ENCODE measurements at places on chromosomes 6 and 20.

DNA sequence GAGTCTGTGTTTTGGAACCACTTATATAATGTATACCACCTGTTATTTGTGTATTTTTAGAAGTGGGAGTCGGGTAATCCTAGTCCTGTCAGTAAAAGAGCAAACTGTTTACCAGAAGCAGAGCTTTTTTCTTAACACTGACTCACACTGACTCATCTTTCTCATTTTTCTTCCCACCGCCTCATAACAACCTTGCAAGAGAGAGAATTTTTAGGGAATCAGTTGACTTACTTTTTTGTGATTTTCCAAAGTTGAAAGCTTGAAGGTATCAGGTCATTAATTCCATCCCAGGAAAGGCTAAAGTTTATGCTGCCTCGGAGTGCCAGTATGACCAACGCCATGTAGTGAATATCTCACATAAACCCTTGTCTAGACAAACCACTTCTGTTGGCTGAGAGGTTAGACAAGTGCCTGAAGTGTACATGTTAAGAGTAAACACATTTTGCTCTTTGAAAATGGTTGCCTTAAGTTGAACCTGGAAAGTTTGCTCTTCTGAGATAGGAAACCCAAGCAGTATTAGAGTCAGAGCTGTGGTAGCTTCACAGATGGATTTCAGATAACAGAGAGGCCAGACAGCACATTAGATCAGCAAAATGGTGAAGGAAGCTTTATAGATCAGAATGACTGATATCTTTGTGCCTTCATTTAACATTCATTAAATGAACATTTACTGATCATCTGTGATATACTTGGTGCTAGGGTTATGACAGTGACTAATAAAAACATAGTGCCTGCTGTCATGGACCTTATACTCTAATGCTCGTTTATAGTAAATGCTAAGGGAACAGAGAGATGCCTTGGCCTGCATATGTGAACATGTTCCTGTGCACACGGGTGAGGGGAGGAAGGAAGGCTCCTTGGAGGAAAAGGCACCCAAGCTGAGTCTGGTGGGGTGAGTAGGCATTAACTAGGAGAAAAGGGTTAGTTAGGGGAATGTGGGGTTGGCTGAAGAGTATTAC lies 29.1 kb upstream of the PKIG start:
- peak; percentile 0 for DNase-seq

GRCh38 chr6:166744223-166745134 lies 117.4 kb upstream of the RPS6KA2 start:
- DNase-seq = no peak

- DNase-seq = no peak
Measured at GRCh38 chr6:119052987-119053386, 25.5 kb downstream of the FAM184A start.

DNA sequence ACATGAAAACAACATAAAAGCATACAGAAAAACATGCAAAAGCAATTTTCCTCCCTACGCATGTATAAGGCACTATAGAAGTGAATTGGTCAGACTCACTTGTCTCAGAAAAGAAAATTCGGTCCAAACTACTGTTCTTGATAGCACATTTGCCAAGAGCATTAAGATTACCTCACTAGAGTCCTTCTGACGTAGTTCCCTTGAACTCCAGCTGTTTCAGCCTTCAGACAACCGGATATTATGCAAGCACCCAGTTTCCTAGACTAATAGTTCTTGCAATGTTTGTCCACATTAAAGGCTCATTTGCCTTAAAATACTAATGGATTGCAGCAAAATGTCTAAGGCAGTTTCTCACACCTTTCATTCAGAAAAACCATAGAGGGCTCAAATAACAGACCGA lies 2.5 kb upstream of the CASS4 start:
- DNase-seq = no peak

DNA sequence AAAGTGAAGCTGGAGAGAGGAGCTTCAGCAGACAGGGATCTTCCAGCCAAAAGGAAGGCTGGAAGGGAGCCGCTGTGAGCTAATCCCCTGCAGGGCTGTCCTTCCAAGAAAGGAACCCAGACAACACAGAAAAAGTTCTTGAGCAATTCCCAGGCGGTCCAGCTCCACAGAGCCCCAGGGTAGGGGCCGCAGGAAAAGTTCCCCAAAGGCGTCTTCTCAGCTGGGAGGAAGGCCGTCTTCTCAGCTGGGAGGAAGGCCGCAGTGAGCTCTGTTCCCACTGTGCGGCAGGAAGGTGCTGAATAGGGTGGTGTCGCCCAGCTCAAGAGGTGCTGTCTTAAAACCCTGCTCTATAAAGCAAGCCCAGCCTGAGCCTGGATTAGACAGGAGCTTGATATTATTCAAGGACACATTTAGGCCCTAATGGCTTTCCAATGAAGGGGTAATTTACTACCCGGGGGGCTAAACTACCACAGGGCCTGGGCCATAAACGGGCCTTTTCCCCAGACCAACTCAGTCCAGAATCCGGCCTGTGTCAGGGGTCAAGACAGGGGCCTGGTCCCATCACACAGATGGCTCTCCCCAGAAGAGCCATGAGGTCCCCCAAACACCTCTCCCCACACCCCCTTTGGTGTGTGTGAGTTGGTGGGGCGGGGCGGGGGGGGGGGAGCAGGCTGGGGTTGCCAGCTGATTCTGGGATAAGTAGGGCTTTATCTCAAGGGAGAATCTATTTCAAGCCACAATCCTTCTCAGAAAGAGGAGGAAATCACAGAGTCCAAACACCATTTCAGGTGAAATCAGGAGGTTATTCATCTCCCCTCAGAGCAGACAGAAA lies 103.6 kb downstream of the NOL4L start:
- peak; percentile 66 for DNase-seq
